Hepatic stellate cell (primary cell): ENCODE measurements at places on chromosomes 3 and 15.
A peak's percentile ranks its signal among the peaks of the same experiment; 100 is the strongest.

DNA sequence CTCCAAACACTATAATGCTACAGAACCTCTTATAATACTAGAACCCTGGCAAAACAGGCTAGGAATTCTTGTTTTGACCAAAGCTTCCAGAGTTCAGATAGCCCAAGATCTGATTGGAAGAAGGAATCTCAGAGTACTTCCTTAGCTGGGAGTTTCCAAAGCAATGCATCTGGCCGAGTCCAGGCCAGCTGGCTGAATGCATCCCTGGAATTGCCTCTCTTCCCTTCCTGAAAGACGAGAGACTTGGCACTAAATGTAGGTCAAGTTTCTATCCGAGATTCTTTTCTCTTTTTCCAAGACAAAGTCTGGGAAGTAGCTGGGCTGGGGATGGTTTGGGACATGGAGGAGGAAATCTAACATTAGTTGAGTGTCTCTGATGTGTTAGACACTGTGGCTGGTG lies 68.7 kb upstream of the ADPGK start:
- no peak for DNase-seq

- DNase-seq: no peak
These were observed 6.0 kb downstream of the POLG start for GRCh38 chr15:89328398-89329254.

- peak; percentile 94 for DNase-seq
These were observed at the start of gene ATRIP for GRCh38 chr3:48446425-48447193. Gene ATRIP, plus strand, starts transcription at chr3:48446737. Its CDS starts 109 bp downstream, at chr3:48446846.

DNA sequence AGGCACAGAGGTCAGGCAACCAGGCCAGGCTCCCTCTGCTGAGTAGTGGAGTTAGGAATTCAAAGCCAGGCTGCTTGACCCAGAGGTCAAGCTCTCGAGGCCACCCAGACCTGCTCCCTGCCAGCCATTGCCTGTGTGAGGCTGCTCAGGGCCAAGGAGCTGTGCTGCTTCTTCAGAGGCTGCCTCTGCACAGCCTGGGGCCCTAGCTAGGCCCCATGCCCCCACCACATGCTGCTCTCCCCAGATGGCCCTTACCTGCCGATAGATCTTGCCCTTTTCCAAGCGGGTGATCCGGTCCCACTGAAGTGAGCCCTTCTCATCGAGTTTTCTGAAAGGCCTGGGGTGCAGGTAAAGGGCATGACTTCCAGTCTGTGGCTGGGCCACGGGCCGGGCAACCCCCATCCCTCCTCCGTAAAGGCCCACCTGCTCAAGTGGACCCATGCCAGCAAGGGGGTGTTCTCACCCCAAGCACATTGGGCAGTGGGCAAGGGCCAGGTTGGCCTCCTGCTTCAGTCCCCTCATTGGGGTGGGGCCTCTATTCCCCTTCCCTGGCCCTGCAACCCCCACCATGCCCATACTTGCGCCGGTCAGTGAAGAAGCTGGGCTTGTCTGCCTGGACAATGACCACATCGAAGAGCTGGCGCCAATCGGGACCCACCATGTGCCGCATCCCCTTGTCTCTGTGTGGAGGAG lies 6.5 kb downstream of the NT5DC2 start:
- DNase-seq: no peak

DNA sequence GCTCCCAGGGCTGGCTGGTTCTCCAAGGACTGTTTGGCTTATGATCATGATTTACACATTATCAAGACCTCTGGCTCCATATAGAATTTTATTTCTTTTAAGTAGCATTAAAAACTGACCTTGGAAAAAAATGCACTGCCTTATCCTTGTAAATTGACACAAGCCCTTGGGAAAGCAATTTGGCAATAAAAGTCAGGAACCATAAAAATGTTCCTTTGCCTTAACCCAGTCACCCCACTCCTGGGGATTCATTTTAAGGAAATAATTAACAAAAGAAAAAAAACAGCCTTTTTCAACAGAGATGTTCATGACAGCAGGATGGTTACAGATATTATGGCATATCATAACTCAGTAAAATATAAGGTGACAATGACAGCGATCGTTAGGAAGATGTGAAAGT lies 51.6 kb upstream of the NR2E3 start:
- DNase-seq: no peak

- no peak for DNase-seq
These were observed 267.9 kb upstream of the THBS1 start for GRCh38 chr15:39312984-39313383.

DNA sequence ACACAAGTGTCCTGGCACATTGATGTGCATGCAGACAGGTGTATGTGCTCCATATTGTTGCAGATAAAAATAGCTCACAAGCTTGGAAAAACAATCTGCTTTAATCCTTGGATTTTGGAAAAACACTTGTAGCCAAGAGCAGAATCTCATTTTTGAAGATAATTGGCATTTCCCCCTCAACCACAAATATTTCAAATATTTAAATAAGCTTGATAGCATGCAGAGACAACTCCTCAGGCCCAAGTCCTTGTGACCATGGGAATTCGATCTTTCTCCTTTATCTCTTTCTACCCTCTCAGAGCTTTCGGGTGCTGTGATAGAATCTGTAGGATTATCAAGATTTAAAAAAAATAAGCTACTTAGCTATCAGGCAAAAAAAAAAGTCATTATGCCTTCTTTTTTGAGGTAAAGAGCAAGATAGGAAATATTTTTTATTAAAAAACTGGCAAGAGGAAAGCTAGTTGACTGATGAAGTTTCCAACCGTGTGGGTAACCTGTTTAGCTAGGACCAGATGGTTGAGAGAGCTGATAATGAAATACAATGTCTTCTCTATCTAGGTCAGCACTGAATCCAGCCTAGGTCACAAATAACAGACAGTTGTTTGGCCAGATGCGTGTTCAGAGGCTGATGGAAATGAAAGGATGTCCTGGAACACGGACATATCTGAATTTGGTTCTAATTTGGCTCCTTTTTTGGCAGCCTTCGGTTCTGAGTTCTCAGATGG lies 54.9 kb upstream of the SNRK start:
- DNase-seq: peak; percentile 47

GRCh38 chr3:123401836-123402530 lies 46.9 kb downstream of the ADCY5 start:
- DNase-seq: no peak

- no peak for DNase-seq
These were observed 20.2 kb upstream of the TNFSF10 start for GRCh38 chr3:172543419-172543818.

DNA sequence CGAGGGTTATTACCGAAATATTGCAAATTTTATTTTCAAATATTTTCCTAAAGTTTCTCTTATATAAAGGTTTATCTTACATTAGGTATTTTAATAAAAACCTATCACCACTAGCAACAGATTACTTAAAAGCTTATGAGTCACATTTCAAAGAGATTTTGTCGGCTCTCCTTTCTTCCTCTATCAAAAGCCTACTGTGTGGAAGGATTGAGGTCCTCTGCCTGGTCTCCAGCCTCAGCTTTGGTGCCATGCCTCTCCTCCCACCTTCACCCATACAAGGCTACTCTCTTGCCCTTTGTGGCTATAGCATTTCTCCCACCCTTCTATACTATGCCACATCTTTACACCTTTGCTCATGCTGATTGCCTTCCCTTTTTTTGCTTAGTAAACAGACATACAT lies 199.3 kb downstream of the TNIK start:
- no peak for DNase-seq

- DNase-seq: no peak
These were observed 38.0 kb upstream of the RFTN1 start for GRCh38 chr3:16551342-16551976.

- no peak for DNase-seq
These were observed 108.3 kb downstream of the TOP2B start for GRCh38 chr3:25556447-25556846.

GRCh38 chr3:52851348-52851747 lies 16.5 kb upstream of the MUSTN1 start:
- peak; percentile 45 for DNase-seq

- DNase-seq: no peak
These were observed 353.7 kb upstream of the SEMA6D start for GRCh38 chr15:47363653-47364052.
